ENCODE measurements at places on chromosomes 16 and 17.
A peak's percentile ranks its signal among the peaks of the same experiment; 100 is the strongest.

GRCh38 chr16:11491524-11491923 lies 95.2 kb downstream of the LITAF start:
- DNase-seq = no peak

GRCh38 chr17:8806926-8807550 lies 7.9 kb upstream of the MFSD6L start:
- DNase-seq = no peak

GRCh38 chr17:42522798-42523278 lies 13.2 kb upstream of the NAGLU start:
- no peak for DNase-seq

- DNase-seq = no peak
These were observed 5.9 kb upstream of the CBLN1 start for GRCh38 chr16:49287572-49287971.

DNA sequence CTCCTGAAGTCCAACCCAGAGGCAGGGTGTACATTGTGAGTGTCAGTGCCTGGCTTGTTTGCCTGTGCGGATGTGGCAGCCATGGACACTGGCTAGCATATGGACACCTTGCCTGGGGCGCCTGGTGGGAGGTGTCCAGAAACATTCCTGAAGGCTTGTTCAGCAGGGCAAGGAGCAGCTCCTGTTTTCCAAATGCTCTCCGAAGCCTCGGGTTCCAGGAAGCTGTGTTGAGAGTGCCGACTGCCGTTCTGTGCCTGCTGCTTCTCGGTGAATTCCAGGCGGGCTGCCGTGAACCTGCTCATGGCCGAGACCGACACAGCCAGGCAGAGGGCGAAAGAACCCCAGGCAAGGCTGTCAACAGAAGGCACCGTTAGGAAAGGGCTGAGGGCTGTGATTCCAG lies 10.9 kb upstream of the DHRS7C start:
- no peak for DNase-seq

DNA sequence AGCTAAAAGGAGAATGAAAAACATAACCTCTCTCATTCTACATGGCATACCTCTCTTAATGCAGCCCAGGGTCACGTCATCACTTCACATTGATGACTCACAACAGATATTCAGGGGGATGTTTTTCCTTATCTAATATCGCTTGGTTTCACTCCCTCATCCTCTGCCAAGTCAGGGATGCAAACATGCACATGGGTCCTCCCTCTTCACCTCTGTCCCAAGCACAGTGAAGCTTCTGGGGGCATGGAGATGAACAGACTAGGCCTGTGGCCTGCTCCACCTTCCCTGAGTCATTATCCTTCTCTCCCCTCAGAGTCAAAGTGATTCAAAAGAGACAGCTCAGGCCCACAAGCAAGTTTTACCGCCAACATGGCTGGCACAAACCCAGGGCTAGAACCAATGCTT lies 2.3 kb upstream of the MT2A start:
- DNase-seq = no peak

DNA sequence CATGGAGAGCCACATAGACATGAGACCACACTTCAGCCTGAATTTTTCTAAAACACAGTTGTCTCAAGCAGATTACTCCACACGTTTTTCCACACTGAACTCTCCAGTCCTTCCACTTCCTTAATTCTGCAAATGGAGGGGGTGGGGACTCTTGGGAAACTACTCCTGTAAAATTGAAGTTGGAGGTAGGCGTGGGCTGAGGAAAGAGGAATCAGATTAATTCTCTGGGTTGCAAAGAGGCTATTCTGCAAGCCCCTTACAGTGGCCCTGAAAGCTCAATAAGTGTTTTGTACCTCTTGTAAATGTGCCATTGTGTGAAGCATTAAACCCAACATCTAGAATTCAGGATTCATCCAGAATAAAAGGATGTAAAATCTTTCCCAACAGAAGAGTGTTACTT lies 9.6 kb downstream of the MARVELD3 start:
- DNase-seq = no peak

DNA sequence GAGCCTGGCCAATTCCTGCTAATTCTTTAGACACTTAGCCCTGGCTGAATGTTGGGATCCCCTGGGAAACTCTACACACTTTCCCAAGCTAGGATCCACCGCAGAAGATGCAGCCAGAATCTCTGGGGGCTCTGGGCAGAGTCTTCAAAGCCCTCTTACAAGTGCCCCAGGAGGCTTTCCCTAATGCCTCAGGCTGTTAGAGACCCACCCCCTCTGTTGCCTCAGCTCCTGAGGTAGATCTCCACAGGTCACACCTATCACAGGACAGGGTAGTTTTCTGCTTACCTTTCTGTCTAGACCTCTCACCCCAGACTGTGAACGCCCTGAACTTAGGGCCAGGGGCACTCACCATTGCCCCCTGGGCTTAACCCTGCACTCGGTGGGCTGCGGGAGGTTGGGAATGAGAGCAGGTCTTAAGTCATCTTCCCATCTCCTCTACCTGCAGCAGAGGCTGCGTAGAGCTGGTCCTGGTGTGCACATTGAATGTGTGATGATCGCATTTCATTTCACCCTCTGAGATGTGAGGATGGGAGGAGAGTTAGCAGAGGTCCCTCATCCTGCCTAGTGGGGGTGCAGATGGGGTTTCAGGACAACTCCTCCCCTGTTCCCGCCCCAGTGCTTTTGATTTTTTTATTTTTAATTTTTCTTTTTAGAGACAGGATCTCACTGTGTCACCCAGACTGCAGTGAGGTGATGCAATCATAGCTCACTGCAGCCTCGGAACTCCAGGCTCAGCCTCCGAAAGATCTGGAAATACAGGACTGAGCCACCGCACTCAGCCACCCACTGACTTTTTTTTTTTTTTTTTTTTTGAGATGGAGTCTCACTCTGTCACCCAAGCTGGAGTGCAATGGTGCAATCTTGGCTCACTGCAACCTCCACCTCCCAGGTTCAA lies 89.0 kb upstream of the LHX1 start:
- no peak for DNase-seq

GRCh38 chr17:17561408-17562145 lies 29.9 kb downstream of the PEMT start:
- peak; percentile 62 for DNase-seq

DNA sequence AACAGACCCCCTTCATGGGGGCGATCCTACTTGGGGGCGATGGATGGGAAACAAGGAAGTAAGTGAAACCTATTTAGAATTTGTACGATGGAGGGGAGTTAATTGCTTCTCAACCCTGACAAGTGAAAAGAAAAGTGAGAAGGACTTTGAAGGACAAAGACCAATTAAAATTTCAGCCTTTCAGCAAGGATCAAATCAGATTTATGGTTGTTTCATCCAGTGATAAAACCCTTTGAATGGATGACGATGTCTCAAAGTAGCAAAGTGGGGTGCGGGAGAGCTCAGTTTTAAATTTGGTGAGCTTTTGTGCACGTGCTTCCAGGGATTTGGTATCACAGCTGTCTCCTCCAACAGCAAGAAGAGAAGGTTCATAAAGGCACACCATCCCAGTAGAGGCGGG lies 51.7 kb downstream of the CMIP start:
- DNase-seq = no peak

DNA sequence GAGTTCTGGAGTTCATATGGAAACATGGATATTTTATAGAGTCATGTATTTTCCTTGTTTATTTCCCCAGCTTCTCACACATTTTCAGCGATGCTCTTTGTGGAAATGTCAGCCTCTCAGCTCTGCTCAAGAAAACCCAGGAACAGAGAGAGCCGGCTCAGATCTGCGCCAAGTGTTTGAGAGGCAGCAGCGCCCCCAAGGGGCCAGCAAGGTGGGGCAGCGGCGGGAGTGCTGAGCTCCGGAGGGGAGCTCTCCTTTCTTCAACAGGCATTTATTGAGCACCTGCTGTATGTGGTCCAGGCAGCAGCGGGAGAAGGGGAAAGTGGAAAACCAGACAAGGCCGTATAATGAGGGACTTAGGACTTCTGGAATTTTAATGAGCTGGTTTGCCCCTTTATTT lies 421.1 kb upstream of the C16orf82 start:
- DNase-seq = no peak

- no peak for DNase-seq
These were observed 39.1 kb upstream of the ADGRG1 start for GRCh38 chr16:57589374-57589773.

- no peak for DNase-seq
These were observed 11.8 kb upstream of the RAB11FIP4 start for GRCh38 chr17:31379597-31380205.

GRCh38 chr17:49397586-49397985 lies 17.1 kb downstream of the PHB1 start:
- DNase-seq = no peak

- no peak for DNase-seq
These were observed 116.3 kb downstream of the USP22 start for GRCh38 chr17:20926532-20926931.

DNA sequence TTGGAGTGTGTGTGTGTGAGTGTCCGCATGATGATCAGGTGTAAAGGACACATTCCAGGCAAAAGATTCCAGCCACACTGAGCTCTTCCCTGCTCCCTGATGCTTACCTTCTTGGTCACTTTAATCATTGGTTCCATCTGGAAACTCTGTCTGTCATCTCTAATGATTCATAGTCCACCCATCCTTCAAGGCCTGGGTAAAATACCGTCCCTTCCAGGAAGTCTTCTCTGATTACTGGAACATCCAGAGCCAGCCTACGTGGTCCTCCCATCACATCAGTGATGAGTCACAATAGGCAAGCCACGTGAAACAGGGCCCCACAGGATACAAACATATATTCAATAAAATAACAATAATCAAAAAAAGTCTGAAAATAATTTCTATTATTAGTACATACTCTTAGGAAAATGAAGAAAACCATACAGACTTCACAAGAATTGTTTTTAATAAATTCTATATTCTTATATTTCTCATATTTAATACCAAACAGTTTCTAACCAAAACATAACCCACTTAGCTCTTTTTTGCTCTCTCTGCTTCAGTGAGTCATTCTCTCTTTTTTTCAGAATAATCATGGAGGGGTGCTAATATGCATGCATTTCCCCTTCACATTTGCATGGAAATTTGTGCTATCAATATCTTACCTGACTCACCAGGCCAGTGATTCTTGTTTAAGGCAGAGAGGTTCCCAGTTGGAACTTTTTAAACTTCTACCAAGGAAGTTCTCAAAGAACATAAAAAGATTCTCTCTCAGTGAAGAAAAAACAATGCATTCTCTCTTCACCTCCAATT lies 263.2 kb downstream of the TOX3 start:
- DNase-seq = no peak

GRCh38 chr17:82193520-82194220 lies 19.0 kb downstream of the CCDC57 start:
- no peak for DNase-seq

DNA sequence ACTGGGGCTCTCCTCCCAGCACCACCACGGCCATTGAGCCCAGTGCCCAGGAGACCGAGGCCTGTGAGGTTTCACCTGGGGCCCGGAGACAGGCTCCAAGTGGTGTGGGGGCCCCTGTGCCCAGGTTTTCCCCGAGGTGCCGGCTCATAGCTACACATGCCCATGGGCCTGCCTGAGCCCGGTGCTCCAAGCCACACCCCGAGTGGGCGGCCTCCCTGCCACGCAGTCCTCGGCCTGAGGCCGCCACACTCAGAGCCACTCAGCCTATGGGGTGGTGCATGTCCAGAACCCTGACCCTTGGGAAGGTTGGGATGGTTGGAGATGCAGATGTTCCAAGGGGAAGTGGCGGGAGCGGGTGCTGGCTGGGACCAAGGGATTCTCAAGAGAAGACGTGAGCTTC lies 24.1 kb downstream of the JPH3 start:
- no peak for DNase-seq

DNA sequence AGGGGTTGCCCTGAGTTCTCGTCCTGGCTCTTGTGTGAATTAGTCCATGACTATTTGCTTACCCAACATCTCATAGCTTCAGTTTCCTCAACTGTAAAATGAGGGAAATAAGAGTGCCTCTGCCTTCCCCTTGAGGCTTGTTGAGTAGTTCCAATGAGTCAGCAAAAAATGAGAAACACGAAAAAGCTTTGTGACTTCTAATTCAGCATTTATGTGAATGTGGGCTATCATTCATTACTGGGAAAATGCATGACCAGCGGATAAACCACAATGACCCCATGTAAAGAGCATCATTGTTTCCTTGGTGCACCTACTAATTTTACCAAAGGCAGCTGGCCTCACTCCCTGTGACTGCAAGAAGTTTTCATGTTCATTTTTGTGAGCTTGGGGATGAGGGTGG lies 374.6 kb upstream of the HSBP1 start:
- DNase-seq = no peak

GRCh38 chr16:68406458-68407152 lies 41.7 kb downstream of the SMPD3 start:
- DNase-seq = no peak

- DNase-seq = no peak
These were observed 19.3 kb downstream of the MPRIP start for GRCh38 chr17:17061516-17061915.

DNA sequence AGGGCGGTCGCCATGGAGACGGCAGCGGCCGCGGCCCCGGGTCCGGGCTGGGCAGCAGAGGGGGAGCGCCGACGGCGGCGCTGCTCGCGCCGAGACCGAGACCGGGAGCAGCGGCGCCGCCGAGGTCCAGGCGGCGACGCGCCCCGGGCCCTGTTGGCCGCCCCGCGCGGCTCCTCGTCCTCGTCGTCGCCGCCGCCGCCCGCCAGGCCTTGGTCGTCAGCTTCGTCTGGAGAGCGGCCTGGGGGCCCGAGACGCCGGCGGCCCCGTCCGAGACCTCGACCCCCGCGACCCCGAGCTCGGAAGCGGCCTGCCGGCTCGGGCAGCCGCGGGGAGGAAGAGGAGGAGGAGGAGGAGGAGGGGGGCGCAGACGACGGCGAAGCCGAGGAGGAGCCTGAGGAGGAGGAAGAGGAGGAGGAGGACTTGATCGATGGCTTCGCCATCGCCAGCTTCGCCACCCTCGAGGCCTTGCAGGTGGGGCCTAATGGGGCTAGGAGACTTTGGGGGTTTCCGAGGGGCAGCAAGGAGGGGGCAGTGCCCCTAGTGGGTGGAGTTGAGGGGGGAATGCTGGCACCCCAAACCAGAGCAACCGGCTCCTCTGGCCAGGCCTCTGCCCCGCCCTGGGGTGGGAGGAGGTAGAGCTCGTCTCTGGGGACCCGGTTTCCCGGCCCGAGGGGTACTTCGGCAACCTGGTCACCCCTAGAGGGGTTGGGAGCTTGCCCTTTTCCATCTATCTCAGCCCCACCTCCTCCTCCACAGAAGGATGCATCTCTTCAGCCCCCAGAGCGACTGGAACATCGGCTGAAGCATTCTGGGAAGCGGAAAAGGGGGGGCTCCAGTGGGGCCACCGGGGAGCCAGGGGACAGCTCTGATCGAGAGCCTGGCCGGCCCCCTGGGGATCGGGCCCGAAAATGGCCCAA lies 1.5 kb downstream of the FBRS start:
- DNase-seq = no peak

- DNase-seq = no peak
These were observed 4.0 kb downstream of the ITGAD start for GRCh38 chr16:31397096-31397660.

GRCh38 chr16:10562361-10562899 lies 18.0 kb downstream of the EMP2 start:
- no peak for DNase-seq
